ENCODE measurements at places on chromosomes 12 and 14. TPM values are rescaled to one million over a fixed set of nuclear protein-coding genes. Genes with fewer than 3 reads are reported as not detected.

DNA sequence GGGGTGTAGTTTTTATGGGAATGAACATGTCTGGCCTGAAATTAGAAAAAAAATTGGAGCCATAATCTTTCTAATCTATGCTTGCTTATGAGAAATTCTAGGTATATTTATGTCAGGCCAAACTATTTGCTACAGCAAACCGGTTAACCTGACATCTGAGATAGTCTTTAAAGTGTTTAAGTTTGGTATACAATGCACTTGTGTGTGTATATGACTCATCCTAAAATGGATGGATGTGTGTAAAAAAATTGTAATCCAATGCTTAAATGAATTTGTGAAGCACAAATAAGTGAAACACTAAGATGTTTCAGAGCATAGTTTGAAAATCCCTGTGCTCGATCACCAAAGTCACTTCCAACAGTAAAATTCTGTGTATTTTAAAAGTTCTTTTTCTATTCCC lies 6.7 kb downstream of the CNOT2 start:
- DNase-seq: no peak

DNA sequence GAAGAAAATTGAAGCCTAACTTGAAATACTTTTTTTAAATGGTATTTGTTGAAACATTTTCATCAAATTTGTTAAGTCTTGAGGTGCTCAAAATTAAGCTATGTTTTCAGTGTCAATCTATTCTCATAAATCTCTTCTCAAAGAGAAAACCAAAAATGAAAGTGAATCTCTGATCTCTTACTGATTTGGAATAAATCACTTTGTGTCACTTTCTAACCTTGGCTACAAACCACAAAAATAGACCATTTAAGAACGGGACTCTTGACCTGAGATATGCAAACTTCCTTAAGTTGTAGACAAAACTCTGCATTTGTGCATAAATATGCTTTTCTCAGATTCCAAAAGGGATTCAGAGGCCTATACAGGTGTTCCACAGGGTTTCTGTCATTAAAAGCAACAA lies 192.9 kb downstream of the SEC23A start:
- no peak for DNase-seq

DNA sequence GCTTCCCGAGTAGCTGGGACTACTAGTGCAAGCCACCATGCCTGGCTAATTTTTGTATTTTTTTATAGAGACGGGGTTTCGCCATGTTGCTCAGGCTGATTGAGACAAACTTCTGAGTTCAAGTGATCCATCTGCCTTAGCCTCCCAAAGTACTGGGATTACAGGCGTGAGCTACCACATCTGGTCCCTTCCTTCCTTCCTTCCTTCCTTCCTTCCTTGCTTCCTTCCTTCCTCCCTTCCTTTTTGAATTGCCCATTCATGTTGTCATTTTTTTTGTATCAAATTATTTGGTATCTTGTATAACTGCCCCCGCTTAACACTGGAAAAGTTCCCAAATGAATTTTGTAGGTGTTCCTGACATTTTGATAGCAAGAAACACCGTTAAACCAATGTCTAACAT lies 11.7 kb downstream of the RAD9B start:
- DNase-seq: no peak

- no peak for DNase-seq
Measured at GRCh38 chr14:100359881-100360280, 36.7 kb downstream of the SLC25A47 start.

NTS gene
- 10.1 TPM for polyA plus RNA-seq

PTPRB gene
- 22.3 TPM for polyA plus RNA-seq

NKX2-8 gene
- not detected for polyA plus RNA-seq

LRP6 gene
- 62.0 TPM for polyA plus RNA-seq

Data from right renal pelvis (tissue), 4 donors.